ENCODE measurements at places on chromosomes 7 and 10.

- DNase-seq = no peak
These were observed 8.3 kb upstream of the MMP21 start for GRCh38 chr10:125783957-125784356.

DNA sequence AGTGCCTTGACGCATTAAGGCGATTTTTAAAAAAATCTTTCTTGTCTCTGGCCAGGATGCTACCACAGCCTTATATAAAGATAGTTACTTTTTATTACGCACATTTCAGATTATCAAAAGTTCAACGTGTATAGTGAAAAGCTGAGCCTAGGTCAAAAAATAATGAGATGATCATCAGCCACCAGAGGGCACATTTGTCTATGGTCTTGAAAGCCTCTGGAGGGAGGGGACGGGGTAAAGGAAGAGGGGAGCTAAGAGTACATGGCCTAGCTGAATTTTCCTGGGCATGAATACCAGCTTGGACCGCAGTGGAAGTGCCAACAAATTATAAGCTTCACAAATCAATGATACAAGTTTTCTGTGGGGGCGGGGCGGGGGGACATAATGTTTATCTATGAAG, 285.9 kb upstream of the SMIM30 start:
- DNase-seq = no peak

- DNase-seq = no peak
These were observed 9.0 kb upstream of the PIP4K2A start for GRCh38 chr10:22723343-22723779.

DNA sequence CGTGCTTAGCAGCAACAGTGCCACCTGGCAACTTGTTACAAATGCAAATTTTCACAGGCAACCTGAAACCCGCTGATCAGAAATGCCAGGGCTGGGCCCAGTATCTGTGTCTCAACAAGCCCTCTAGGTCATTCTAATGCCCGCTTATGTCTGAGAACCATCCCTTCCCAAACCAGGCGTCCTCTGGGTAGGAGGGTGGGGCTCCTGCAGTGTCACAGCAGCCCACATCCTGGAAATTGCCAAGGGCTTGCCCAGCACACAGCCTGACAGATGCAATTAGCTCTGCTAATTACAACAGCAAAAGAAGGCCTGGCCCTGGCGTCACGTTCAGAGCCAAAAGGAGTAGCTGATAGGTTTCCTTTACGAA, 15.9 kb downstream of the ITPRIP start:
- no peak for DNase-seq

GRCh38 chr10:132237871-132238270, 51.1 kb downstream of the DPYSL4 start:
- no peak for DNase-seq

DNA sequence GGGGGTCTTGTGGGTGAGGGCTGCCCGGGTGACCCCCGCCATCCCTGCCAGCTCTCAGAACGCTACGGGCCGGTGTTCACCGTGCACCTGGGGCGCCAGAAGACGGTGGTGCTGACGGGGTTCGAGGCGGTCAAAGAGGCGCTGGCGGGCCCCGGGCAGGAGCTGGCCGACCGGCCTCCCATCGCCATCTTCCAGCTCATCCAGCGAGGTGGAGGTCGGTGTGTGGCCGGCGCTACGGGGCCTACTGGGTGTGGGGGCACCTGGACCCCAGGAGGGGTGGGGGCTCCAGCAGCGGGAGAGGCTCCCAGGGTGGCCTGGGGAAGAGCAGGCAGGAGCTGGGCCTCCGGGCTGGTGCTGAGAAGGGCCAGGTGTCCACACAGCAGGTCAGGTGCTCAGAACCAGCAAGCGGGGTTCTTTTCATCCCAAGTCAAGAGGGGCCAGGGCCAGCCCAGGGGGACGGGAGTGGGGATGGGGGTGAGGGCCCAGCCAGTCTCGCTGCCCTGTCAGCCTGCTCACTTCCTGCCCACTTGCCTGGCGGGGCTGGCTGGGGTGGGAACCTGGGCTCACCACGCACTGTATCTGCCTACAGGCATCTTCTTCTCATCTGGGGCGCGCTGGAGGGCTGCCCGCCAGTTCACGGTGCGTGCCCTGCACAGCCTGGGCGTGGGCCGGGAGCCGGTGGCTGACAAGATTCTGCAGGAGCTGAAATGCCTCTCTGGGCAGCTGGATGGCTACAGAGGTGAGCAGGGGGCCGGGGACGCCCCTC, 1.6 kb downstream of the CYP2W1 start:
- no peak for DNase-seq

DNA sequence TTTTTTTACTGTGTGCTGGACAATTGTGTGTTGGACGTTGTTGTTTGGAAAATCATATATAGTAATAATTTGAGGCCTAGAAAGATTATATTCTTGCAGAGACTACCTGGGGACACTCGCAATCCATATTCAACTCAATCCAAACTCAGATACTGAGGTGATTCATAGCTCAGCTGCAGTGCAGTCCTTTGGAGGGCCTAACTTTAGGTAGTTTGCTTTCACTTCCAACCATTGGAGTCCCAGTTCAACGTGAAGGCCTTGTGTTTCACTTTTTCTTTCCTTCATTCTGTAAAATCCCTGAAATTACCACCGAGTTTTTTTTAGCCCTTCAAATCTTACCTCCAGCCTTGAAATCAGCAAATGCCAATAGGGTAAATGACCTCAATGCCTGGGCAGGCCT, 32.3 kb downstream of the ATRNL1 start:
- no peak for DNase-seq

- peak; percentile 75 for DNase-seq
These were observed 202.8 kb downstream of the IPMK start for GRCh38 chr10:58064714-58065528.

- DNase-seq = no peak
These were observed 629.0 kb upstream of the PFKP start for GRCh38 chr10:2438248-2438939.

GRCh38 chr10:61406242-61406641, 46.9 kb downstream of the TMEM26 start:
- no peak for DNase-seq

- no peak for DNase-seq
These were observed 107.7 kb downstream of the C10orf105 start for GRCh38 chr10:71611709-71612422.

DNA sequence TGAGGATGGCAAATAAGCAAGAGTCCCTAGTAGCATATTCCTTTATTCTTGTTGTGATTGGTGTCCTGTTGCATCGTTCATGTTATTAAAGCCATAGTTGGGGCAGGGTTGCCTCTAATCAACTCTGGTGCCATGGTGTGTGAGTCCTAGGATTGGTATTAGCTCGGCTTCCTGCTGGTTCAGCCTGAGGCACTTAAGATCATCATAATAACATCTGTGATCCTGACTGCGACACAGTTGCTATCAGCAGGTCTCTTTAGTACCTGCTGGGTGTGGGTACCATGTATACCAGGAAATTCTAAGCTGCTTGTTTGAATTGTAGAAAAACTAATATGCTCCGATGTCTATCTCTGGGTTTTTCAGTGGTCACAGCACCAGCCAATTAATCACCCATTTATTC, 1.6 kb downstream of the WEE2 start:
- no peak for DNase-seq

DNA sequence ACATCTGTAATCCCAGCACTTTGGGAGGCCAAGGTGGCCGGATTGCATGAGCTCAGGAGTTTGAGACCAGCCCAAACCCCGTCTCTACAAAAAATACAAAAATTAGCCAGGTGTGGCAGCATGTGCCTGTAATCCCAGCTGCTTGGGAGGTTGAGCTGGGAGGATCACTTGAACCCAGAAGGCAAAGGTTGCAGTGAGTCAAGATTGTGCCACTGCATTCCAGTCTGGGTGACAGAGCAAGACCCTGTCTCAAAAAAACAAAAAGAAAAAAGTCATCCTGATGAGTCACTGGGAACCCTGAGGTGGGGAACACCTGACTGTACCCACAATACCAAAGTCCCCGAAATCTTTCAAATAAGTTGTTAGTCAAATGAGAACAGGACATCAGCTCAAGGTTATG, 80.0 kb downstream of the NEBL start:
- DNase-seq = no peak

DNA sequence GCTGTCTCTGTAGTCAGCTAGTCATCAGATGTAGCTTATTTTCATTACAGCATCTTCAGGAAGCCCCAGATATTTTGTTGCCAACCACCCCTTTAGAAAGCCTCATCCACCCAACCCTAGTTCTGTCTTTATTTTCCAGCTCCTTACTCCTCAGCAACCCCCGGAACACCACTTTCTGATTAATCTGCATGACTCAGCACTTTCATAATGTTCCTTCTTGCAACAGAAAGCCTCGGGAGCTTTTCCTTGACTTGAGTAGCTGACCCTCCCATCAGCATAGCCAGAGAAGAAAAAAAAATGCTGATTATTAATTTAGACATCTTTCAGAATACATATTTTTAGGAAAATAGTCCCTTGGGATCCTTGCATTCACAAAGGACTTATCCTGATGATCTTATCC, 244.0 kb upstream of the CXCL12 start:
- DNase-seq = peak; percentile 97

DNA sequence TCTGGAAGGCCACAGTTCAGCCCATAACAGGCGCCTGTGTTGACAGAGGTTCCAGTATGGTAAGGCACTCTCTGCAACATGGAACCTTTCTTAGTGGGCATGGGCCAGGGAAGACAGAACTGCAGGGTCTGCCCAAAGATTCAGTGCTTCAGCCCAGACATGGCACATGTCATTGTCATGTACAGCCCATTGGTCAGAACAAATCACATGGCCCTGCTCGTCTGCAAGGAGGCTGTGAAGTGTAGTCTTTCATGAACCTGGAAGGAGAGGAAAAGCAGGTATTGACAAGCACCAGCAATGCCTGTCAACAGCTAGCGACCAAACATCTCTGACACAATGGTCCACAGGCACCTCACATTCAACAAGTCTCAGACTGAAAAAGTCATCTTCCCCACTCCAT, 30.4 kb upstream of the CHCHD3 start:
- no peak for DNase-seq

- DNase-seq = no peak
These were observed 532.5 kb downstream of the GRM8 start for GRCh38 chr7:126720232-126720631.

GRCh38 chr10:20962165-20962564, 65.1 kb upstream of the NEBL start:
- DNase-seq = peak; percentile 42

DNA sequence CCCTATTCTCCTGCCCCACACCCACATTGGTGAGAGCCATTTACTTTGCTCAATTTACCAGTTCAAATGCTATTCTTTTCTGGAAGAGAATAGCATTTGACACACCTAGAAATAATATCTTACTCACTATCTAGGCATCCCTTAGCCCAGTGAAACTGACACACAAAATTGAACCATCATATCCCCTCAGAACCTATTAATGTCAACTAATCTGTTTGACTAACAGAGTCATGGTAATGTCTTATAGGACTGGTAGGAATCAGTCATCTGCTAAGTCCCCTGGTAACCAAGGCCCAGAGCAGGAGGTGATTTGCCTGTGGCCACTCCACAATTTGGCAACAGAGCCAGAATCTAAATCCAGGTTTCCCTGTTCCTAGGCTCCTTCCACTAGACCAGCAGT, 63.3 kb downstream of the PPP1R3C start:
- no peak for DNase-seq

DNA sequence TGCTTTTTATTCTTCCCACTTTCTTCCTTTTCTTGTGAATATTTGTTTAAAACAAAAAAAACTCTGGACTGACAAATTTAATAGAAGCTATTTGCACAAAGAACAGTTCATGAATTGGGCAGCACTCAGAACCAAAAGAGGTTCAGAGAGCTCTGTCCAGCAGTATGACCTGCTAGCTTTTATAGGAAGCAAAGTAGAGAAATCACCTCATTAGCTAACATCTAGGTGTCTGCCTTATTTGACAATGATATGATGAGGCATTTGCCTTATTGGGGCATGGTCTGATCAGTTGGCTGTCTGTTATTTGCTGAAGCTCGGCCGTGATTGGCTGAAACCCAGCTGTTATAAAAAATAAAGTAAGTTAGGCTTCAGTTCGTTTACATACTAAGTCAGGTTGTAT, 819 bp upstream of the TRIM4 start:
- DNase-seq = peak; percentile 10

- DNase-seq = peak; percentile 81
These were observed at the start of gene CUX1 for GRCh38 chr7:101817471-101818286. Gene CUX1, plus strand, starts transcription at chr7:101817626. Its CDS starts 14 bp downstream, at chr7:101817640.

GRCh38 chr7:141227454-141227853, 153.6 kb downstream of the TMEM178B start:
- DNase-seq = no peak

GRCh38 chr10:9834434-9834833, 1183.2 kb upstream of the CELF2 start:
- no peak for DNase-seq

DNA sequence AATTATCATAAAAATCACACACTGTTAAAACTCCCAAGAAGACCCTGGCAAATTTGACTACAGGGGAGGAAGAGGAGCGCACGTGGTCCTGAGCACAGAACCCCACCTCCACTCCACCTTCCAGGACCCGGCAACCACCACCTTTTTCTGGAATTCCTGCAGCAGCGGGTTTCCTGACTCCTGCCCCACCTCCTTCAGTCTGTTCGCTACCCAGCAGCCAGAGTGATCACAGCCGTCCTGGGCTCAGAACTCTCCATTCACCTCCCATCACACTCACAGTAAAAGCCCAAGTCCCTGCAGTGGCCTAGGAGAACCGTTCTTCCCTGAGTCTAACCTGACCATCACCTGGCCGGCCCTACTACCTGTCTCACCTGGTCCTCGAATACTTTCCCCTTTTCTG, 107.4 kb upstream of the FAM204A start:
- DNase-seq = no peak

DNA sequence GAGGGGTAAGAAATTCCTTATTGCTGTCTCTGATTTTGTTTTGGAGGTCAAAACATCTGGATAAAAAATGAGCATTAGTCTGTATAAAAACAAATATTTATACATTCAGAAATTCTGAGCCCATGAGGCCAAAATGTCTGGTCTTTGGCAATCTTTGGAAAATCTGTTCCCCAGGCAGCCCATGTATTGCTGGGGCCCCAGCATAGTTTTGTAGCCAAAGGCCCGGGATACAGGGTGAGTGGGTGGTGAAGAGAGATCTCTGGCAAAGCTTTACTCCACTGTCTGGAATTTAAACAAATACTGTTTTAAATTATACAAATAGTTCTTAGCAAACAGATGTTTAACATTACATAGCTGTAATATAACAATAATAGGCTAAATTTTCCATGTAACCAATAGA, 134.7 kb upstream of the GALNT17 start:
- no peak for DNase-seq
